ENCODE measurements at places on chromosomes 16 and 17.

DNA sequence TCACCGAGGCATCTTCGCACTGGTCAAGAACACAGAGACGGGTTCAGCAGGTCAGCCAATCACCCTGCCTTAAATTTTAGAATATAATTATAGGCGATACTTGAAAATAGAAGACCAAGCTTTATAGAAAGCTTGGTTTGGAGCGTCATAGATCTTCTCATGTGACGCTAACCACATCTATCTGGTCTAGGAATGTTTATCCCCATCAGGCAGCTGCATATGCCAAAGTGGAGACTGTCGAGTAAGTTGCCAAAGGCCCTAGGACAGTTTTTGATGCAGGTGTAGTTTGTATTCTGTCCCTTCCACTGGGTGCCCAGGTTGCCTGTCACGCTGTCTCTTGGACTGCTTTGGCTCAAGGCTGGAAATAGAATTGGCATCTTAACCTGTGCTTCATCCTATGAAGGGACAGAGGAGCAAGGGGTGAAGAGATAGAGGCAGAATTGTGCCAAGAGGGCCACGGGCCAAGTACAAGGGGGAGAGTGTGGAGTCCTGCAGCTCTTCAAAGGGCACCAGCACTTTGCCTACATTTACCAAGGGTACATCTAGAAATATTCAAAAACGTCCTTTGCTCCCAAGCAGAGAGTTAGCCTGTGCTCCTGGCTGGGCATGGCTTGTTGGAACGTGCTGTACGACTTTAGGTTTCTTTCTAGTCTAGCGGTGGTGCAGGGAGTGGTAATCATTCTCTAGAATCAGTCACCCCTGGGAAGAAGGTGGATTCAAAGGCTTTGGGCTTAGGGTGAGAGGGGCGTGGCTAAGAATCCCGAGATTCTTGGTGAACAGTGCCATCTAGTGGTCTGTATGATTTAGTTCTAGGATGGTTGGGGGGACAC lies 5.3 kb upstream of the WIPI1 start:
- peak; percentile 98 for DNase-seq

DNA sequence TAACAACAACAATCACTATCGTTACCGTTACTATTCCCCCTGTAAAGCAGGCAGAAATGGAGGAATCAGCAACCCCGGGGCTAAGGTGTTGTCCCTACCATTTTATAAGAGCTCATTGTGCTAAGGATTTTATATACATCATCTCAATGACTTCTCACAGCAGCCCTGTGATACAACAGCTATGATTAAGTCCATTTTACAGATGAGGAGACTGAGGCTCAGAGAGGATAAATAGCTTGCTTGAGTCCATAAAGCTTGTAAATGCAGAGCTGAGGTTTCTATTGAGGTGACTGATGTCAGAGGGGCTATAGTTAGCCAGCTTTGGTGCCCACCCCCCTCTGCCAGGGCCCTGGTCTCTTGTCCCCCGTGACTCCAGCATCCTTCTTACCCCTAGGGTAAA lies 16.7 kb upstream of the PDK2 start:
- no peak for DNase-seq

DNA sequence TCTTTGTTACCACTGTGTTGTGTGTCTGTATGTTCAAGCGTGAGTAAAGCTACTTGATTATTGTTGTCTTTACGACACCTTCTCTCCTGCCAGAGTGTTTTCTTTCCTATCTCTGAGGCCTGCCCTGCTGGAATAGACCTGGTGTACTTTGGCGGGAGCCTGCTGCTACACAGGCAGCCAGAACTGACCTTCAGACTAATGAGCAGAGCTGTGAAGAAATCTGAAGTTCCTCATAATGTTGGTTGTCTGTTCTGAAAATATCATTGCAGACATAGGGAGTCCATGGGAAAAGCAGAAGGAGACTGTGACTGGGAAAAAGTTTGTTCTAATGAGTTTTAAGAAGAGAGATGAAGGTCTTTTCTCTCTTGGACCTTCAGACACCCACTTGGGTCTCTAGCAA lies 9.8 kb downstream of the RHOT1 start:
- peak; percentile 38 for DNase-seq

DNA sequence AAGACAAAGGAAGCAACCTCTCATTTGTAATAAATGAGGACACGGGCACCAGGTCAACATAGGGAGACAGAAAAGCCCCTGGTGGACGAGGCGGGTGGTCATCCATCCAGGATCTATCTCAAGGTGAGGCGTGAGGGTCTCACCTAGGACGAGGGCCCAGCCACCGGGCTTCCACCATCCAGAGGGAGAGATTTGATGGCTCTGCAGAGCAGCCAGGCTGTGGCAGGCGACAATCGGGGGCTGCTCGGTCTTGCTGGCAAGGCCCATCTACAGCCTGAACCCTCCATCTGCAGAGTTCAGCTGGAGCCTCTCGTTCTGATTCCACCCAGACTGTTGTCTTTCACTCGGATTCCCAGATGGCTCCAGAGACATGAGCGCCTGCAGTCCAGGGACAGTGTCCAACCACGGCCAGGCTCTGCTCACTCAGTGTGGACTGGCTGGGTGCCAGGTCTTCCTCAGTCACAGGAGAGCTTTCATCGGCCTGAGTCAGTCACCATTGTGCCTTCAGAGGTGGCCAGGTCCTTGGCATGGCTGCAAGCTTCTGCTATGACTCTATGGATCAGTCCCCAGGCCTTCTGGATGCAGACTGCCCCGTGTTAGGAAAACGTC lies 5.9 kb downstream of the LITAFD start:
- peak; percentile 43 for DNase-seq

DNA sequence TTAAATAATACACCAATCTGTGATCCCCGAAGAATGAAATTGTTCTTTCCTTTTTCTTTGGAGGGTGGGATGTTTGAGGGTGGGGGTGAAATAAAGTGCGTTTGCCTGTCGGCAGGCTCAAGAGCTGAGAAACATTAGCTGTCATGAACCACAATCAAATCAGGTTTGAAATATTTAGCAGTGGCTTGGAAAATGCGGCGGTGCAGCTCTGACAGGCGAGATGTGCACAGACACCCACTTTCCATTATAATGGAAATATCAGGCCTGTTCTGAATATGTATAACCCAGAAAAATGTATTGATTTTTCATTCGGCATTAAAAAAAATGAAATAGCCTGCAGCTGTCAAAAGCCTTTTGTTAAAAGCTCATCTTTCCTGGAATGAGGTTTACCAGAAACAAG lies 212.8 kb downstream of the ZFHX3 start:
- DNase-seq = no peak

DNA sequence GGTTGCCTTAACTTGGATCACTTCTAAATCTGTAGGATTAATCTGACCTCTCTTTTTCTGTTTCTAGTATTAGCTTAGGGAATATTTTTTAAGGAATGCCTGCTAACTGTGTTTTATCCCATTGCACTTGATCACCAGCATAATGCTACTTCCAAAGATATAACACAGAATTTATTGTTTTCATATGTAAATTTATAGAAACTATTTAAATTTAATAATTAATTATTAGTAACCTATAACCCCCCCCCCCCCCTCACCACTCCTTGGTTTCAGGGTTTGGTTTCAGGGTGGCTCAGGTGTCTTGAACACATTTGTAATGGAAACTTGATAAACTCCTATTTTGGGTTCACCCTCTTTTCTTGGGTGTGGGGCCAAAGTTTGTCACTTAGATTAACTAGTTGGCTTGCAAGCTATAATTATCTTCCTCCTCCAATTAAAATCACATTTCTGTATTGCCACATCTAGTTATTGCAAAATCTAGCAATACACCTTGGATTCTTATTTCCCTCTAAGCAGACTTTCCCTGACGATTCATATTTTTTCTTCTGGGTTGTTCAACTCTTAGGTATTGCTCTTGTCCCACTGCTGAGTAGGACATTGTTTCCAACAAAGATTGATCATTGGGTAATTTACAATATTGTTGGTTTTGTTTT lies 18.3 kb downstream of the KRT12 start:
- DNase-seq = no peak

DNA sequence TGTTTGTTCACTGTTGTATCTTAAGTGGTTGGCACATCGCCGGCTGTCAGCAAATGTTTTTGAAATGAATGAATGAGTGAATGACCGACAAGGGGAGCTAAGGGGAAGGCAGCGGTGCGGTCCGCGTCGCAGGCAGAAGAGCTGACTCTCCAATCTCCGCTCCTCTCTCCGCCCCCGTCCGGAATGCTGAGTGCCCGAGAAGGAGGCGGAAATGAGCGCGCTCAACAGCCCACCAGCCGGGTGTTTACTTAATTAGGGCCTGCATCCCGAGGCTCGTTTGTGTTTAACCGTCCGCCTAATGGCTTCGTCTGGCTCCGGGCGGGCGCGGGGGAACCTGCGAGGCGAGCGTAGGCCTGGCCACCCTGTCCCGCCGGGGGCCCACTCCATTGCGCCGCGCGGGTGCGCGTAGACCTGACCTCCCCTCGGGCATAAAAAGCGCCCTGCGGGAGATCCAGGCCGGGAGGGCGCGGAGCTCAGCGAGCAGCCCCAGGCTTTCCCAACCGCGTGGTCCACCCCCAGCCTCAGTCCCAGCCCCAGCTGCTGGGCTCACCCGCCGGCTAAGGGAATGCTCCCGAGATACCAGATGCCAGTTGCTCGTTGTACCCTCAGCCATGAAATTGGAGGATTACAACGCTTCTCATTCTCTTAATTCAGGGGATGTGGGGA lies 2.5 kb upstream of the CDH3 start:
- DNase-seq = no peak

DNA sequence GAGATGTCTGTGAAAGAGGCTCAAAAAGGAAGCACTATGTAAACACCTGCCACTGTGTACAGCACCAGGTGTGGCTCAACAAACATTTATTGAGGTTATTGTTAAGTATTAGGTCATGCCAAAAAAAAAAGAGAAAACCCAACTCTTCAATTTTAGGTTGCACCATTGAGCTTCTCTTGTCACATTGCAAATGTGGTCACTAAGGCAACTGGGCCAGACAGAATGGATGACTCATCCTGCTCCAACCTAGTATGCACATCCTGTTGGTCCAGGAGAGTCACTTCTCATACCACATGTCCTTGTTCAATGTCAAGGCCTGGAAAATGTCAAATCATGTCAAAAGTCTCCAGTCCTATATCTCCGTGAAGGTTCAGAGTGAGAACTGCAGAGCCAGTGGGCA lies 25.0 kb downstream of the HOXB1 start:
- DNase-seq = peak; percentile 73

GRCh38 chr17:42266918-42267766 lies 9.0 kb downstream of the STAT5B start:
- DNase-seq = peak; percentile 91

GRCh38 chr17:72878975-72879660 lies 213.4 kb downstream of the SLC39A11 start:
- DNase-seq = no peak

DNA sequence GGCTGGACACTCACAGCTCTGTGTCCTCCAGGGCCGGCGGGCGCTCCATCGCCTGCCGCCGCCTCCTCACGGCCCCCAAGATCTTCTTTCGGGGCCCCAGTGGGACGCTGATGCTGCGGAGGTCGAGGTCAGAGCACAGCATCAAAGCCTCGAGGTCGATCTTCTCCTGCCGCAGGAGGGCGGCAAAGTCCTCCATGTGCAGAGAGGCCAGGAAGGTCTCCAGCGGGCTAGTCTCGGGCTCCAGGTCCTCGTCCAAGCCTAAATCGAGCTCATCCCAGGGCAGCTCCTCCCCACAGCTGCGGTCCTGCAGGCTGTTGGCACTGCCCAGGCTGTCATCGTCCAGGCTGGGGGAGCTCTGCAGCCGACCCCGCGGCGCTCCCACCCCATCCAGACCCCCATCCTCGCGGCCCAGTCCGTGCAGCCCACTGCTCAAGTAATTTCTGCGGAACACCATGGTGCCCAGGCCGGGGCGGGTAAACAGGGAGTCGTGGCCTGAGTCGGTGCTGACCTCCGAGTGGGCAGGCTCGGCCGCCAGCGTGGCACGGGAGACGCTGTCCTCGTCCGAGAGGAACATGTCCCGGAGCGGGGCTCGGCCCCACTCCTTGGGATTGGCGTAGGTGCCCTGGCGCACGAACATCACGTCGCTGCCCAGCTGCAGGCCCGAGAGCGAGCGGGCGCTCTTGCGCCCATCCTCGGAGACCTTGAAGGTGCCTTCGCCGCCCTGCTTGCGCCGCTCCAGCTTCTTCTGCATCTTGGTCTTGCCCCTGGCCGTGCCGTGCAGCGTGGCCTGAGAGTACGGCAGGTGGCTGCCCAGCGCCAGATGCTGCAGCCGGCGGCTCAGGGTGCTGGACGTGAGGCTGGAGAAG lies 3.4 kb downstream of the USH1G start:
- DNase-seq = peak; percentile 54

GRCh38 chr17:48904428-48904827 lies 3.8 kb upstream of the UBE2Z start:
- no peak for DNase-seq

DNA sequence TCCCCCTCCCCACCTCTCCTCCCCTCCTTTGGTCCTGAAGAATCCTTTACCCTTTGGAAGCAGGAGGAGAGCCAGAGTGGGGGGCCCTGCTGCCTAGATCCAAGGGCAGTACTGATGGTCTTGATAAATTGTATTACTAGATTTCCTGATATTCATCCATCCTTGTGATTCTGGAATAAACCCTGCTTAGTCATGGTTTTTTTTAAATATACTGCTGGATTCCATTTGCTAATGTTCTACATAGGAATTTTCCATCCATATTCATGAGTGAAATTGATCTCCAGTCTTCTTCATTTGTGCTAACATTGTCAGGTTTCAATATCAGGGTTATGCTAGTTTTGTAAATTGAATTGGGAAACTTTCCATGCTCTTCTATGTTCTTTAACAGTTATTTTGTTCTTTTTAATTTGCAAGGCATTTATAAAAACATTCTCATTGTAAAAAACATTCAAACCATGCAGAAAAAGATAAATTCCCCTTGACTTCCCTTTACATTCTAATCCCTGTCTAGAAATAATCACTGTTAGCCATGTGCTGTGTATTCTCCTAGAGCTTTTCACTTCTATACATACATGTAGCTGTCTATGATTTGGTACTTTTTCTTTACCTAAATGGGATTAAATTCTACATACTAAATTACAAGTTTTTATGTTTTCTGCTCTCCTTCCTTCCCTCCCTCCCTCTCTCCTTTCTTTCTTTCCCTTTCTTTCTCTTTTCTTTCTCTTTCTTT lies 56.7 kb downstream of the CCDC42 start:
- no peak for DNase-seq

GRCh38 chr17:56676810-56677209 lies 83.3 kb downstream of the NOG start:
- DNase-seq = peak; percentile 23

GRCh38 chr17:40514013-40514875 lies 12.8 kb upstream of the TNS4 start:
- DNase-seq = no peak

DNA sequence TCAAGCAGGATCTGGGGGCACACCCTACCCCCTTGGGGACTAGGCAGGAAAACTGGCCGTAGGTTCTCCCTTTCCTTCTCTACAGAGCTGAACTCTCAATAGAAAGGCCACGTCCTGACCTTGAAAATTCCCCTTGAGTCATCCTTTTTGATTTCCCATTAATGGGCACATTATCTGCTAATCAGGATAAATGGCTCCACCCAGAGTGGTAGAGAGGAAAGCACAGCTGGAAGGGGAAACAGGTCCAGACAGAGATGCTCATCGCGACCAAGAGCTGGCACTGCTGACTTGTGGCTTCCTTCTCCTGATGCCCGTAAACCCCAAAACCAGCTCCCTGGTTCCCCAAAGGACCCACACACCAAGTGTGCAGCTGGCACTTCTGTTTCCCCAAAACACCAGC lies 206.5 kb upstream of the CDH5 start:
- no peak for DNase-seq
